ENCODE measurements at places on chromosomes 13 and 19. TPM values are rescaled to one million over a fixed set of nuclear protein-coding genes. Genes with fewer than 3 reads are reported as not detected.

GRCh38 chr19:49646586-49646985 is 4.6 kb downstream of the SCAF1 start:
- no peak for DNase-seq

DNA sequence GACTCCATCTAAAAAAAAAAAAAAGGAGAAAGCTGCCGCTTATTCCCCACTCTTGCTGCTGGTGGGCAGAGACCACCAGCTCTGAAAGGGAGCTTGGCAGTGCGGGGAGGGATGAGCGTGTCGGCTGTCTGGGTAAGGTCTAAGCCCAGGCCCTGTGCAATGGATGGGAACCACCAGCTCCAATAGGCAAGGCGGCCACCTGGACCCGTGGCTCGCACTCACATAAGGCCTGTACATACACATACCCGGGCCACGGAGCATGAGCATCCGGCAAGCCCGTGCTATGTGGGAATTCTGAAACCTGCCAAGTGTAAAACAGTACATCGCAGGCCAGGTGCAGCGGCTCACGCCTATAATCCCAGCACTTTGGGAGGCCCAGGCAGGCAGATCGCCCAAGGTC is 56.6 kb upstream of the USE1 start:
- no peak for DNase-seq

GRCh38 chr13:53953183-53953582 is 924.6 kb downstream of the OLFM4 start:
- DNase-seq: peak; percentile 70

GRCh38 chr19:2392366-2392765 is 32.3 kb downstream of the TMPRSS9 start:
- no peak for DNase-seq

MIR17HG gene
- 8.6 TPM for total RNA-seq

- peak; percentile 59 for DNase-seq
These were observed 5.0 kb downstream of the MVB12A start for GRCh38 chr19:17424743-17425365.

DNA sequence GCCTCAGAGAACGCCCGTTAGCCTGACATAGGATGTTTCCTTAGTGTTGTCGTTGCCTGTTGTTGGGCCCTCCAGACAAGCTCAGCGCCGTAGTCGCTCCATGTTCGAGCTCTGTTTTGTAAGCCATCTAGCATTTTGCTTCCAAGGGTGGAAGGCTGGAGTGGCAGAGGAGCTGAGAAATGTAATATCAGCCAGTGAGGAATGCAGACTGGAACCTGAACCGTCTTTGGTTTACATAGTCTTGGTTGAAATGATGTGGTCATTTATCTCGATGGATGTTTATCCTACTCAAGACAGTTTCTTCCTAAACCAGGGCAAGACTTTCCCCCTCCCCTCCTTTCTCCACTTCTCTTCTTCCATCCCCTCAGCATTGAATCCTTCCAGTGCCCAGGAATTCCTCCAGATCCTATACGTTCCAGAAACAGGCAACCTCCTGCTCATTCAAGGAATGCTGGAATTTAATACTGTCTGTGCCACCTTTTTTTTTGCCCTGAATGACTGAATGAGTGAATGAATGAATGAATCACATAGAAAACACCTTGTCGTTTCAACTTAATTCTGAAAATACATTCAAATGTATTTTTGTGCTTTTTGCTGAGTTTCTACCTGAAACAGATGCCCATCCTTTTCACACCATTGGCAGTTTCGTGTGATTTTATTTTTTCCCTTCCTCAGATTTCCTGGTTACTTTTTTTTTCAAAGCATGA is 109.5 kb upstream of the MBNL2 start:
- DNase-seq: no peak

CCNA1 gene
- 1.4 TPM for total RNA-seq

- peak; percentile 70 for DNase-seq
These were observed 81.8 kb upstream of the CLDN10 start for GRCh38 chr13:95470574-95471366.

- no peak for DNase-seq
These were observed 66.7 kb downstream of the ATP11A start for GRCh38 chr13:112756511-112756966.

GRCh38 chr19:51427201-51427600 is 9.8 kb upstream of the SIGLEC10 start:
- no peak for DNase-seq

DNA sequence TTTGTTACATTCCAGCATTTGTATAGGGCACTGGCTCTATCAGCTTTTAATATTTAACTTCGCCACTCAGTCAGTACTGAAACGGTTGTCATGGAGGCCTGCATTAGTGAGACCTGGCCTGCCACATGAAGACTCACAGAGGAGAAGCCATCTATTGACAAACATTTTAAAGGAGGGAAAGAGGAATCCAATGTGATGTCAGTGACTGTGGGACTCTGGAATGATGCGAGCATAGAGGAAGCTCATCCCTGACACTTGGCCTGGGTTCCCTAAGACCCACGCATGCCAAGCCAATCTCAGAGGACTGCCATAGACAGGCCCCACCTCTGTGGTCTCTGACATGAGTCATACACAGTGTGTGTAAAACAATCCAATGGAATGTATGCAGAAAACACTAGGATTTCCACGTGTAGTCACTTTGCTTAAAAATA is 7.9 kb upstream of the DPY19L3 start:
- DNase-seq: no peak

ELOF1 gene
- 9.4 TPM for total RNA-seq

GRCh38 chr19:15108145-15108844 is 1.1 kb downstream of the SYDE1 start:
- DNase-seq: no peak

ZNF85 gene
- total RNA-seq: 11.6 TPM

- DNase-seq: peak; percentile 26
These were observed 262.8 kb upstream of the RFC3 start for GRCh38 chr13:33554919-33555791.

TEX29 gene
- total RNA-seq: 0.72 TPM

DNA sequence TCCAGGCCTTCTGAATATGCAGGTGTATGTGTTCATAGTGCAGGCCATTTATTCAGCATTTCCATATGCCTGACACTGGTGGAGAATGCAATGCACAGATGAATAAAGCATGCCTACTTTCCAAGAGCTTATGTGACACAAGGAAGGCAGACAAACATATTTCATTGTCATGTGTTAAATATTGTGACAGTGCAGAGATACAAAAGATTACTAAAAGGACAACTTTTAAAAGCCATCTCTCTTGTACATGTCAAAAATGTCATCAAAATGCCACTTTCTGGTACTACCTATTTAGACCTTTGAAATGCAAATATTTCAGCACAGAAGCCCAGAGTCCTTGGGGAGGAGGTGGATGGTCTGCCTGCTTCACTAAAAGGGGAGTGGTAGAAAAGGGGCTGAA is 254.5 kb downstream of the FGF14 start:
- no peak for DNase-seq

DNA sequence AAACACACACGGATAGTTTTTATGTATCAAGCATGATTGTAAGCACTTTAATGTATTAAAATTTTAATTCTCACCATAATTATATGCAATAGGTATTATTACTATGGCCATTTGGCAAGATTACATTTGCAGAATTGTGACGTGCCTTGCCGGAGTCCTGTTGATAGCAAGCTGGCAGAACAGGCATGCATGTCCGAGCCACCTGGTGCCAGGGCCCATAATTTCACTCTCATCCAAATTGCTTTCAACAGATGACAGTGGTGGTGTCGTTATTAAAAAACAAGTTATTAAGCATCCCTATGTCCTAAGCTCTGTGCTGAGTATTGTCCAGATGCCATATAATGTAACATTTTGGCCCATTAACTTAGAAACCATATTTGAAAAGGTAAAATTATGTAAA is 374.3 kb downstream of the FOXO1 start:
- DNase-seq: no peak

DNA sequence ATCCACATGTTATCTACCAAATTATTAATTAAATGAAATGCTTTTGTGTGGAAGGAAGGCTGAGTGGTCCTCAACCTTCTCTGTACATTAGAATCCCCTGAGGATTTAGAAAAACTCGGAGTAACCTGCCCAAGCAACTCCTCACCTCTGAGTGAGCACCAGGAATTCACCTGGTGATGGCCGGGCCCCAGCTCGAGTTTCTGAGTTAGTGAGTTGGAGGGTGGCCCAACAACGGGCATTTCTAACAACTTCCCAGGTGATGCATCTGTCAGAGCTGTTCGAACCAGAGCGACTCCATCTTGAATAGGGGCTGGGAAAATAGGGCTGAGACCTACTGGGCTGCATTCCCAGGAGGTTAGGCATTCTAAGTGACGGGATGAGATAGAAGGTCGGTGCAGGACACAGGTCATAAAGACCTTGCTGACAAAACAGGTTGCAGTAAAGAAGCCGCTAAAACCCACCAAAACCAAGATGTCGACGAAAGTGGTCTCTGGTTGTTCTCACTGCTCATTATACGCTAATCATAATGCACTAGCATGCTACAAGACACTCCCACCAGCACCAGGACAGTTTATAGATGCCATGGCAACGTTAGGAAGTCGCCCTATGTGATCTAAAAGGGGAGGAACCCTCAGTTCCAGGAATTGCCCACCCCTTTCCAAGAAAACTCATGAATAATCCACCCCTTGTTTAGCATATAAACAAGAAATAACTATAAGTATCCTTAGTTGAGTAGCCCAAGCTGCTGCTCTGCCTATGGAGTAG is 44.2 kb upstream of the SHISA2 start:
- DNase-seq: no peak

GRCh38 chr19:52296400-52296772 is 583 bp upstream of the ZNF480 start:
- DNase-seq: no peak

WDR87 gene
- total RNA-seq: not detected

DNA sequence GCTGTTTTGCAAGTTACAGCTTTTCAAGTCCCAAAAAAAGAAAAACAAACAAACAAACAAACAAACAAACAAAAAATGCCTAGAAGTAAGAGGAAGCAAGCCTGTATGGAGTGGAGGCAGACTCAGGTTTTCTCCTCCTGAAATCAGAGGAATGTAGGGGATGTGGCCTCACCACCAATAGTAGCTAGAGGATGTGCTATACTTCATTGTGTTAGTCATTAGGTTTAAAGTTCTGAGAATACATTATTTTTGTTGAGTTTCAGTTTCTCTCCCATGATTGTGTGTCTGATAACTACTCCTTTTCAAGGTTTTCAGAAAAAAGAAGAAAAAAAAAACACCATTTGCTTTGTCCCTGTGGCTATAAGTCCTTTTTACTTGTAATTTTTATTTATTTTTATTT is 524.5 kb downstream of the GPC6 start:
- DNase-seq: no peak

DNA sequence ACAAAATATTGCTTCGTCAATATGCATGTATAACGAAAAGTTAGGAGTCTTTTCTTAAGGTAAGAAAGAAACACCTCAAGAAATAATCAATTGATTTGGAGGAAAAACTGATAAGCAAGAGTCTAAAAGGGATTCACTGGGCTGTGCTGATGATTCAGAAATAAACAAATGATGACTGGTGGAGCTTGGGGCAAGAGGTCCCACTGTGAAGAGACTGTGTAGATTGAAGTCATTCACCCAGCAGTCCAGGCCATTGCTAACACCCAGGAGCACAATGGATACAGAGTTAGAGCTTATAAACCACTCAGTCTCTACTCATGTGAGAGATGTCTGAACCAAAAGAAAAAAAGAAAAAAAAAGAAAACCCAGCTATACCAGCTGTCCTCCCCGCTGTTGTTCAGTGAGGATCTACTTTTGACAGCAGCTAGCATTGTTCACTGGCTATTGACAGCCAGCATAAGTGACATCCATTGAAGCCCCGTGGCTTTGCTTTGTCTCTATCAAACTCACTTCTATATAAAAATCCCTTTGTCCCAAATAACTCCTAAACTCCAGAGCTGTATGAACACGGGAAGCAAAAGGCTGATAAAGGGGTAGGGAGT is 255.5 kb downstream of the KCTD12 start:
- DNase-seq: no peak

DNA sequence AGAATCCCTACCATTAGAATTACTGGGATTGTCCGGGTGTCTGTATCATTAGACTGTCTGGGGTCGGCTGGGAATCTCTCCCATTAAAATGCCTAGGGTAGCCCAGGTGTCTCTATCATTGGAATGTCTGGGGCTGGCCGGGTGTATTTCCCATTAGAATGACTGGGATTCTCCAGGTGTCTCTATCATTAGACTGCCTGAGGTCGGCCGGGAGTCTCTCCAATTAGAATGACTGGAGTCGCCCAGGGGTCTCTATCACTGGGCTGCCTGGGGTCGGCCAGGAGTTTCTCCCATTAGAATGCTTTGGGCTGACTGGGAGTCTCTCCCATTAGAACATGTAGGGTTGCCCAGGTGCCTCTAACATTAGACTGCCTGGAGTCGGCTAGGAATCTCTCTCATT is 1560.7 kb downstream of the UQCRFS1 start:
- DNase-seq: no peak

TINCR gene
- 8.1 TPM for total RNA-seq

FOXA3 gene
- total RNA-seq: 0.21 TPM

DNA sequence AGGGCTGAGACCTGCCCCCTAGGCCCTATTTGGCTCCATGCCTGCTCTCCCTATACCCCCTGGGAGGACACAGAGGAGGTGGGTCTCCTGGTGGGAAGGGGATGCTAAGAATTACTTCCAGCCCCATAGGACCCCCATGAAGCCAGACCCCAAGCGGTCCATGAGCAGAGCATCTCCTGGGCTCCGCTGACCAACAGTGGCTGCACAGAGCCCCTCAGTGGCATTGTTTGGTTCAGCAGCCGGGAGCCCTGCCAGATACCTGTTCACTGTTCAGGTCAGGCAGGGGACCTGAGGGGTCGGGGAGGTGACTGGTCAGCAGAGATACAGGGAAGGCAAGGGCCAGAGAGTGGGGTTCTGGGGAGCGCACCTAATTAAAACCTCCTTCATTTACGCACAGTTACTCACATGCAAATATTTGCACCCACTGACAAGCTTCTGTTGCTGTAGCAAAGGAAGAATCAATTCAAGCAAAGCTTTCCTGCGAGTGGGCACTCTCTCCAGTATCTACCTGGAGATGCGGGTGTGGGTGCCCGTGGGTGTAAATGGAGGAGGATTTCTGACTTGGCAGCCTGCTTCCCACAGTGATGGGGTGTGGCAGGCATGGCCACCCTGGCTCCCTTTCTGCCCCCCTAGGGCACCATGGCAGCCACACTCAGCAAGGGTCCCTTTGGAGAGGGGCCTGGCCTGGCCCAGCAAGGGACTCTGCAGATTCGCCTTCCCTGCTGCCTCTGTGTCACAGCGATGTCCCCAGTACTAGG is 83.5 kb downstream of the CHST8 start:
- DNase-seq: no peak

- no peak for DNase-seq
These were observed 6.7 kb upstream of the HOOK2 start for GRCh38 chr19:12782174-12782423.

CXCL17 gene
- total RNA-seq: 2.2 TPM

- DNase-seq: peak; percentile 64
These were observed 124.2 kb downstream of the LMO7 start for GRCh38 chr13:75760131-75761021.

DNA sequence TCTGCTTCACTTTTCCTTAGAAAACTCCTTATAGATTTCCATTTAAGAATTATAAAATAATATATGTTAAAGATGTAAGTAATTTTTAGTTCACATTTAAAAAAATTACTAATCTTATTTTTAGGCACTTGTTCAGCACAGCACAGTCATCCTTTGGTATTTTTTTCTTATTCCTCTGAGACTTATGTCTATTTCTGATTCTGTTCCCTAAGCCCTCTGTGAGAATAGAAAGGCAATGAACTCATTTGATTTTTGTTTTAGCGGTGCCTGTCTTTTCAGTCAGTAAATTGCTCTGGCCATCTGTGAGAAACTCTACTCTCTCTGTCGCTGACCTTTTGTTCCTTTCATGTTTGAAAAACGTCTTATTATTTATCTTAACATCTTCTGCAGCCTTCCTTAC is 168.1 kb downstream of the PCDH17 start:
- no peak for DNase-seq

All from tongue (tissue), 3 donors.